ENCODE measurements at places on chromosomes 7 and 10. TPM values are rescaled to one million over a fixed set of nuclear protein-coding genes. Genes with fewer than 3 reads are reported as not detected.

Gene DLX6
- not detected for total RNA-seq

Gene C7orf33
- not detected for total RNA-seq

Gene PTF1A
- total RNA-seq = not detected

Gene DENND2A
- 0.57 TPM for total RNA-seq

Gene LDB3
- total RNA-seq = 0.55 TPM

Gene PPP1R3A
- total RNA-seq = not detected

Gene VIM
- 9,826 TPM for total RNA-seq

Gene GPC2
- 1.0 TPM for total RNA-seq

Gene PRKCQ
- total RNA-seq = not detected

Gene NXPH1
- total RNA-seq = not detected

Gene STEAP4
- total RNA-seq = not detected

Gene AOC1
- total RNA-seq = not detected

Gene AKR1C4
- total RNA-seq = not detected

Gene EPDR1
- total RNA-seq = not detected

Gene RAMP3
- not detected for total RNA-seq

Gene SLC39A12
- total RNA-seq = not detected

Gene GDF2
- not detected for total RNA-seq

Gene SRRM3
- total RNA-seq = 0.23 TPM

Gene CYP3A7
- total RNA-seq = not detected

Gene GPR146
- 0.26 TPM for total RNA-seq

Gene SPDYE1
- 0.07 TPM for total RNA-seq

Gene MSMB
- not detected for total RNA-seq

Gene MDH2
- total RNA-seq = 267 TPM

Gene DGKI
- 1.5 TPM for total RNA-seq

Gene RELN
- total RNA-seq = 0.03 TPM

Gene ACBD7
- 0.92 TPM for total RNA-seq

Gene POLR2J3
- 22.7 TPM for total RNA-seq

Gene EBLN1
- not detected for total RNA-seq

Gene NKX1-2
- not detected for total RNA-seq

Gene CHST15
- total RNA-seq = 7.1 TPM

Gene PLXDC2
- 0.28 TPM for total RNA-seq

Gene BZW2
- total RNA-seq = 80.2 TPM

Gene CSGALNACT2
- total RNA-seq = 22.5 TPM

Gene FAM241B
- 0.34 TPM for total RNA-seq

Gene WEE2
- total RNA-seq = not detected

Gene ARHGEF35
- not detected for total RNA-seq

Gene TBRG4
- 58.6 TPM for total RNA-seq

Gene LARP4B
- total RNA-seq = 91.2 TPM

Gene NEBL
- total RNA-seq = not detected

Gene PRRT4
- total RNA-seq = not detected

Gene ESYT2
- total RNA-seq = 52.6 TPM

Gene NAT16
- not detected for total RNA-seq

Gene PON1
- total RNA-seq = not detected

Gene GSTO2
- 10.7 TPM for total RNA-seq

Gene CADPS2
- total RNA-seq = not detected

Gene UBN2
- total RNA-seq = 7.8 TPM

Gene TBATA
- total RNA-seq = not detected

Gene GIMAP1
- not detected for total RNA-seq

Gene MYOZ1
- 0.41 TPM for total RNA-seq

Gene BTBD16
- not detected for total RNA-seq

Gene TFPI2
- total RNA-seq = 38.2 TPM

Gene BAMBI
- total RNA-seq = 1.9 TPM

All from HFFc6 (cell line).